ENCODE measurements at places on chromosomes 3 and 15.

- DNase-seq: no peak
Measured at GRCh38 chr3:132841621-132842020, 119.4 kb upstream of the NPHP3 start.

- no peak for DNase-seq
Measured at GRCh38 chr15:90465930-90466567, 63.7 kb upstream of the CRTC3 start.

DNA sequence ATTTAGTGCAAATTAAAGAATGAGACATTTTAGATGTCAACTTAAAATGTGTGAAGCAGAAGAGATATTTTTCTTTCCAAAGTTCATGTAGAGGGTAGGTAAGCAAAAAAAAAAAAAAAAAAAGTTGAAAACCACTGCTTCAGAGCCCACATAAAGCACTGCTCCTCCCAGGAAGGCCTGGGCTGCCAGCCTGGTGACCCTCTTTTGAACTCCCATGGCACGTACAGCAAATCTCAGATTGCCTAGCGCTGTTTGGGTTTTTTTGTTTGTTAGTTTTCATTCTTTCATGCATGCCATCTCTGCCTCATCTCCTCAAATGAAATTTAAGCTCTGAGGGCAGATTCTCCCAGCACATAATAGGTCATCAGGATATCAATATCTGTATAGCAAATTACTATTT lies 120.1 kb downstream of the SRGAP3 start:
- DNase-seq: no peak

- no peak for DNase-seq
Measured at GRCh38 chr15:86659724-86660411, 580.2 kb downstream of the AGBL1 start.

DNA sequence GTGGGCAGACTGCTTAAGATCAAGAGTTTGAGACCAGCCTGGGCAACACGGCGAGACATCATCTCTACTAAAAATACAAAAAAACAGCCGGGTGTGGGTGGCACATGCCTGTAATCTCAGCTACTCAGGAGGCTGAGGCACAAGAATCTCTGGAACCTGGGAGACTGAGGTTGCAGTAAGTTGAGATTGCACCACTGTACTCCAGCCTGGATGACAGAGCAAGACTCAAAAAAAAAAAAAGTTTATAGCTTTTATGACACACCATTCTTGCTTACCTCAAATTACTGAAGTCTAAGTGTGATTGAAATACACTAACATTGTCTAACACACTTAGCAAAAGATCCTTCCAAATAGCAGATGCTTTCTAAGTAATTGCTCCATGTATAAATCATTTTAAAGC lies 207.6 kb downstream of the STAG1 start:
- DNase-seq: no peak

GRCh38 chr3:25292595-25292994 lies 135.5 kb upstream of the RARB start:
- DNase-seq: no peak

DNA sequence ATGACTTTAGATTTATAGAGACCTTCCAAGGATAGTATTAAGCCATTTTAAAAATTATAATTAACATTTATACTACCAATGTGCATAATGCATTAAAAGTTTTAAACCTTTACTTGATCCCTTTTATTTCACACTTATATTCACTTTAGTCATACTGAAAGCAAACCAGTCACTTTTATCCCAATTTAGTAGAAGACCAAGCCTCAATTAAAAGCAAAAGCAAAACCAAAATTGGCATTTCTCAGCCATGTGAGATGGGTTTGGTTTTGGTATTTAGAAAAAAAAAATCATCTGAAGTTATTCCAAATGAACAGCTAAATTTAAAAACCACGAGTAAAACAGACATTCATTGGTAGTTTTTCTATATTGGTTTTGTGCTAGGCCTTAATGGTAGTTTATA lies 249.4 kb downstream of the LPP start:
- DNase-seq: no peak

GRCh38 chr3:178393146-178393545 lies 143.1 kb upstream of the KCNMB2 start:
- no peak for DNase-seq

DNA sequence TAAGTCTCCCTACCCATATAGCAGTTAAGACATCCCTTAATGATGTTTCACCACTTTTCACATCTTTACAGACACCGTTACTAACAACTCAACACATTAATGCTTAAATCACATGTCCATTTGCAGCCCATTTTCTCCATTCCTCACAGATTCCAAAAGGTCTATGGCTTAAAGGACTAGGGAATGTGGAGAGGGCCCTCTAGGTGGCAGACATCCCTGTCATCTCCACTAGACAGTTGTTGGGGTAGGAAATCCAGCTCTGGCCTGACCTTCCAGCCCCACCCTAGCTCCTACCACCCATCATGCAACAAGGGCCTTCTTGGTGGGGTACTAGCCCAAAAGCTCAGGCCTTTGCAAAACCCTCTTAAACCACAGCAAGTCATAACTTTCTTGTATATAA lies 25.2 kb downstream of the CPEB1 start:
- DNase-seq: no peak

DNA sequence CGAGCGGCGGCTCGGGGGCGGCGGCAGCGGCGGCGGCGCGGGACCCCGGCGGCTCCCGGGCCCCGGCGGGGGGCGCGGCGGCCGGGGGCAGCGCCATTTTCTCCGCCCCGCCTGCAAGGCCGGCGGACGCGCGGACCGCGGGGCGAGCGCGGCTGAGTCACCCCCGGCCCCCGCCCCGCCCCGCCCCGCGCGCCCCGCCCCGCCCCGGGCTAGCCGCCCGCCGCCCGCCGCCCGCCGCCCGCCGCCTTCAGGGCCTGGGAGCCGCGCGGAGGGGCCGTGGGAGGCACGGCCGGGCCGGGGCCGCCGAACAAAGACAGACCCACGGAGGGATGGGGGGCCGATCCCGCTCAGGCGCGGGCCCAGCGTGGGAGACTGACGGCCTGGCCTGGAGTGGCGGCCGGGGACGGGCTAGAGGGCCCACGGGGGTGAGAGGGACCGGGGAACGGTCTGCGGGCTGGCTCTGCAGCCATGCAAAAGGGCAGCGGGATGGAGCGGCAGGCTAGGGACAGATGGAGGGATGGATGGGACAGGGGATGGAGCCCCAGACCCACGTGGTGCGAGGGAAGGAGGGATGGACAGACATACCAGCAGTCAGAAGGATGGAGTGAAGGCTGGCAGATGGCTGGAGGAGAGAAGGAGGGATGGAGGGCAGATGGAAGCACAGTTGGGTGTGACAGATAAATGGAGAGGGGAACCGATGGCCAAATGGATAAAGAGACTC lies at the start of gene EIF4E3:
TSS of gene EIF4E3 (minus strand) at position 132 of the 721 bp plus-strand sequence. CDS start at position 97, 35 bp downstream.
- peak; percentile 63 for DNase-seq

DNA sequence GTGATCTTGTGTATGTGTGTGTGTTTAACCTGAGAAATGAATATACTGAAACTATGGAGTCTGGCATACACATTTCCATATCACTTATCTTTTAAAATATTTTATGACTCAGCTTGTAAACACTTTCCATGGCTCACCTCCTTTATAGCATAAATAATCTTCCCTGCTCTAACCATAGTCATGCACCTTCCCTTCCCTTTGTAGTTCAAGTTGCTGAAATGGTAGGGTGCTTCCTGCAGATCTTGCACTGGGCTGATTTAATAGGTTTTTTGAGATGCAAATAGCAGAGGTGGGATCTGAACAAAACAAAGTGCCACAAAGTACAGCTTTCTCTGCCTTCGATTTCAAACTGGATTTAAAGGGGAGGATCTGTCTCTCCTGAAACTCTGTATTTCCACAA lies 712.7 kb upstream of the LMCD1 start:
- no peak for DNase-seq

DNA sequence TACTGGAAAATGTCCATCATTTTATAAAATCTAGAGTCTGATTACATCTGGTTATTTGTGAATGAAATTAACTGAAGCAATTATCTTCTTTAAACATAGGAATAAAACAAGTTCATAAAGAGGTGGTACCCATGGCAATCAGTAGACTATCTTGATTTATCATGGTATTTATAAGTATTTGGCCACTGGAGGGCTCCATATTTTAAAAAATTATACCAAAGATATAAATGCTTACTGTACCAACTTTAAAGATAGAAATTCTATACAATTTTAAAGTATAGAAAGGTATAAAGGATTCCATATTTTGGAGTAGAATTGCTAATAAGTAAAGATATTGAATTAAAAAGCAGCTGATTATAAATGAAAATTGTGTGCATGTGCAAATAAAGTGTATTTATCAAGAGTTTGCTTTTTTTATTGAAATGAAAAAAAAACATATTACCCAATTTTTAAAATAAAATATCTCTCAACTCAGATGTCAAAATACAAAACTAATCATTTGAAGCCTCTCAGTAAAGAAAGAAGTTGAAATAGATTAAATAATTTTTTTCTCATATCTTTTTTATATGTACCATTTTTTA lies 105.3 kb downstream of the BBX start:
- no peak for DNase-seq

DNA sequence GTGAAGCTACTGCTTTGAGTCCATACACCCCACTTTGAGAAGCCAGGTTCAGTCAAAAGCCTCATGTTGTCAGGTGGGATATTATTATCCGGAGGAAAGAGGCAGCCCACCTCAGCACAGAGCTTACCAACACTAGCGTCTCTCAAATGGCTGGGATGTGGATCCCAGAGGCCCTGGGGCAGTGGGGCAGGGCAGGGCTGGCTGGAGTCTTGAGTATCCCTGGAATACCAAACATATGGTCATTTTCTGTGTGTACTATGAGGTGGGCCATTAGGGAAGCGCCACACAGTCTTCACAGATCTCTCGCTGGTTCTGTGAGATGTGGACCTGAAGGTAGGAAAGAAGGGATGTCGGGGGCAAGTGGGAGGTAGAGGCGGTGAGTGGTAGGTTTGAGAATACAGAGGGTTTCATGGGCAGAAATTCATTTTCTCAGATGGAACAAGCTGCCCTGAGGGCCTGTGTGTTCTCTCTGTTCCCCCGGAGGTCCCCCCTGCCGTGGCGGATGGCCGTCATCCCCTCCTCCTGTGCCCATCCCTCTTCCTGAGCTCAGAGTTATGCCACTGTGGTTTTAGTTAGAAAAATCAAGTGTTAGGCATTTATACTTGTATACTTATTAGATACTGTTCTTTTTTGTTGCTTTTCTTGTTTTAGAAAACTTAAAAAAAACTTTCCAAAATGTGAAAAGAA lies 66.4 kb downstream of the USP13 start:
- no peak for DNase-seq

DNA sequence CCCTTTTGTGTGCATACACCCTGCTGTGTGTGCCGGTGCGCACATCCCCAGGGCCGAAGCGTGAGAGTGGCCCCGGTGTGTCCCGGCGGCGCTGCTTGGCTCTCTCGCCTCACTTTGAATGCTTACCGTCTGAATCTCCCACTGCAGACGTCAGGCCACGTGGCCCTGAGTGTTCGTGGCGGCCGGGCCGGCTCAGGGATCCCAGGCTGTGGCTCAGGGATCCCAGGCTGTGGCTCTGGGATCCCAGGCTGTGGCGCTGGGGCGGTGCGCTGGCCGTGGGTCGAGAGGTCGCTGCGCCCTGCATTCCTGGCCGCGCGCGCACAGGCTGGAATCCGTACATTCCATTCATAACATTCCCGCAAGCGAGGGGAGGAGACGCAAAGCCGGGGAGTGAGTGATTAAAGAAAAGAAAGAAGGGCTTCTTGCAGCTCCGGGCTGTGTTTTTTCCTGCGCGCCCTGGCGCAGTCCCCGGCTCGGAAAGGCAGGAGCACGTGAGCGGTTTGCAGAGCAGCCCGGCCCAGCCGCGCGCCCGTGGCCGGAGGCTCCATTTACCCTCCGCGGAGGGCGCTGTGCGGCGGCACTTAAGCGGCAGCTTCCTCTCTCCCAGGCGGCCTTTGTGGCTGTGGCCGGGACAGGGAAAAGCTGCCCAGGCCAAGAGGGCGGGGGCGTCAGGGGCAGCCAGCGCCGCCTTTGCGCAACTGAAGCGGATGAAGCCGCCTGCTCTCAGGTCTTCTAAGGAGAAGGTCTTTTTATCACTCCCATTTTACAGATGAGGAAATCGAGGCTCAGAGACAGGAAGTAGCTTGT lies 87.0 kb upstream of the ALDH1L1 start:
- DNase-seq: peak; percentile 98

DNA sequence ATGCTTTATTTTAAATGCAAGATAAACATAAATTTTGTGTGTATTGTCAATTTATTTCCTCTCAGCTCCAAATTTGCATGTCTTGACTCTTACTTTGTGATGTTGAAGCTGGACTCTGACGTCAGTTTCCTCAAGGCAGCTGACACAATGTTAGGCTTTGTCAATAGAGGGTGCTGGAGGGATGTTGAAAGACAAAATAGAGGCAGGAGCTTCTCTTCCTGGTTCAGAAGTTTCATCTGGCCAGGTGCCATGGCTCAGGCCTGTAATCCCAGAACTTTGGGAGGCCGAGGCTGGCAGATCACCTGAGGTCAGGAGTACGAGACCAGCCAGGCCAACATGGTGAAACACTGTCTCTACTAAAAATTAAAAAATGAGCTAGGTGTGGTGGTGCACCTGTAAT lies 408.6 kb downstream of the GBE1 start:
- DNase-seq: no peak

- DNase-seq: no peak
Measured at GRCh38 chr3:130905551-130905950, 11.7 kb downstream of the ATP2C1 start.

DNA sequence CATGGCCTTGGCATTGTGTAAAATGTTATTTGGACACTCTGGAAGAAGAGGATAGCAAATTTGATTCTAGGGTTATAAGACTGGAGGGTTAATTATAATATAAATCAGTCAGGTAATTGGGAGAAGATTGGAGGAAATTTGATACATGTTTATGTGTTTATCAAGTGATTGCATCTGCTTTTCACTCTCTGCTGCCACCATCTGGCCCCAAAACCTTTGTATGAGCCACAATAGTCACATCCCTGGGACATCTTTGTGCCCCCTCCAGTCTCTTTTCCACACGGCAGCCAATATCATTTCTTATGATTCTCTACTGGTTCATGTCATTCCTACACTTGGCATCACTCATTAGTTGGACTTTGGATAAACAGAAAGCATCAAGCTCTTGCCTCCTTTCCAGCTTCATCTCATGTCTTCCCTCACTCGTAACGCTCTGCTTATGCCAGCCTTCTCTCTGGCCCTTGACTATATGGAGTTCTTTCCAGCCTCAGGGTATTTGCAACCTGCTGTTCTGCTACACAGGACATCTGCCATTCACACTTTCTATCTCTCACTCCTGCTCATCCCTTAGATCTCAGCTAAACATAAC lies 602.3 kb upstream of the SUCLG2 start:
- no peak for DNase-seq

DNA sequence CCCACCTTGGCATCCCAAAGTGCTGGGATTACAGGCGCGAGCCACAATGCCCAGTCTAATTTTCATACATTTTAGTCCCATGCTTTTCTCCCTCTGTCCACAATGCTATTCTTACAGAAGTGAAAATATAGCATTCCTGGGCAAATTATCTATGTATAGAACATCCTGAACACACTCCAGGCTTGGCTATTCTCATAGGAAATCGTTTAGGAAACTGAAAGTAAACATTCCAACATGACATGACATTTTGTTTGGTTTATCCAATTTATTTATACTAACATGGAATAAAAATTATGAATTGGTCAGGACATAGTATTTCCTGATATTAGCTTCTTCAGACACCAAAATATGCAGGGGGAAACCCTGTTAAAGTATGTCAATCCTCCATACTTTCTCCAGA lies 52.6 kb downstream of the SYNM start:
- no peak for DNase-seq

All from islet precursor cell (in vitro differentiated cells).